ENCODE measurements at places on chromosomes 3 and 15.

DNA sequence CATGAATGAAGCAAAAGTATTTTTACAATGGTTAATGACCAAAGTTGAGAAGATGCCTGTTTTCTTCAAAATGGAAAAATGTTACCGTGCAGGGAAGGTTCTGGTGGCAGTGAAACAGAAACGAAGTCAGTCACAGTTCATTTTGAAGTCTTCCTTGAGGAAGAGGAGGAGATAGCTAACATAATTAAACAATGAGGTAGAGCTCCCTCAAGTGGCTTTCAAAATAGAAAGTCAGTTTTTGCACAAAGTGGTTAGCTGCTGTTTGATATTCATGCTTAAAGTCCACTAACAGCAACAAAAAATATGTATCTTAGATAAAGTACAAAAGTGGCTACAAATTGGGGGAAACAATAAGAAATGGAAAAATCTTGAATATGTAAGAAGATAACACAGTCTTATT, 87.3 kb downstream of the TFG start:
- no peak for DNase-seq

DNA sequence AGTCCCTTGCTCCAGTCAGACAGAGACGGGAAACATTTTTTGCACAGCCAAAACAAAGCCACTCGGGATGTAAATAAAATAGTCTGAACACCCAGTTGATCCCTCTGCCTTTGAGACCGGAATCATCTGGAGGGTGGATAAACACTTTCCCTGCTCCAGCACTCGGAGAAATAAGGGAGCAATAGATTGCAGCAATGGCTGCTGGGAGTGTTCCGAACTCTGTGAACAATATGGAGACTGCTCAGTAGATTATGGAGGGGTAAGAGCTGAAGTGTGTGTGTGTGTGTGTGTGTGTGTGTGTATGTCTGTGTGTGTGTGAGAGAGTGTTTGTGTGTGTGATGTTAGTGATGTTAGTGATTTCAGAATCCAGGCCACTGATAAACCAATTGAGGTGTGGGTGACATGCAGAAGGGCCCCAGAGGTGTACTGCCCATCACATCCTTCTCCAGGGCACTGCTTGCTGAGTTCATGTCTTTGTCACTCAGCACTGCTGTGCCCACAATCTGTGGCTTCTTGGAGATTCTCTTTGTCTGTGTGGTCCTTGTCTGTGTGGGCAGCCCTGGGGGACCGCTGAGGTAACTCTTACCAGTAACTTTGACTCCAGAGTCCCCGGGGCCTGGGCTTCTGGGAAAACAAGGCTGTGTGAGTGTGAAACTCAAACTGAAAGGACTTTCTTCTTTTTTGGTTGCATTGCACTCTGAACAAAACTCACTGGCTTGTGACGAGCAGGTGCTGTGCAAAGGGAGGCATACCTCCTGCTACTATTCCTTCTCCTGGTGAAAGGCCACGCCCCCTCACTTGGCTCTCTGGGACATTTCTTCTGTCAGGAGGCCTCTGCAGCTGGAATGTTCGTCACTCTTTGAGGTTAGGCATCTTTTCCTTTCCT, 23.0 kb downstream of the CRYGS start:
- DNase-seq: no peak

DNA sequence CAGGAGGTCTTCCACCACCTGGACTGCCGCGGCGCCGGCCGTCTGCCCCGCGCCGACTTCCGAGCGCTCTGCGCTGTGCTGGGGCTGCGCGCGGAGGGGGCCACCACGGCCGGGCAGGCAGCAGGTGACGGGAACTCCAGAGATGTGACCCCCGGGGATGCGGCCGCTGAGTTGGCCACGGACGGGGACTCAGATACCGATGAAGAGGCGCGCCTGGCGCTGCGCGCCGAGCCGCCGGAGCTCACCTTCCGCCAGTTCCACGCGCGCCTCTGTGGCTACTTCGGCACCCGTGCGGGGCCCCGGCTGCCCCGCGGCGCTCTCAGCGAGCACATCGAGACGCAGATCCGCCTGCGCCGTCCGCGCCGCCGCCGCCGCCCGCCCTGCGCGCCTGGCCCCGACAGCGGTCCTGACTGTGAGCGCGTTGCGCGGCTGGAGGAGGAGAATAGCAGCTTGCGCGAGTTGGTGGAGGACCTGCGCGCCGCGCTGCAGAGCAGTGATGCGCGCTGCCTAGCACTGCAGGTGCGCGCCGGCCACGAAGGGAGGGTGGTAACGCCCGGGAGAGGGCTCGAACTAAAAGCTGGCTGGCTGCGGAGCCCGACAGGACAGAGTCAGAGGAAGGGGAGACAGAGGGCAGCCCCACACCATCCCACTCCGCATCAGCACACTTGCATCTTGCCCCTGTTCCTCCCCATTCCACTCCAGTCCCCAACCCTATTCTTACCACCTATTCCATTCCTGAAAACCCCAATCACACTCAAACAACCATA, 885 bp downstream of the EFCC1 start:
- DNase-seq: no peak

GRCh38 chr3:49649576-49649975, 24.6 kb upstream of the APEH start:
- DNase-seq: no peak

DNA sequence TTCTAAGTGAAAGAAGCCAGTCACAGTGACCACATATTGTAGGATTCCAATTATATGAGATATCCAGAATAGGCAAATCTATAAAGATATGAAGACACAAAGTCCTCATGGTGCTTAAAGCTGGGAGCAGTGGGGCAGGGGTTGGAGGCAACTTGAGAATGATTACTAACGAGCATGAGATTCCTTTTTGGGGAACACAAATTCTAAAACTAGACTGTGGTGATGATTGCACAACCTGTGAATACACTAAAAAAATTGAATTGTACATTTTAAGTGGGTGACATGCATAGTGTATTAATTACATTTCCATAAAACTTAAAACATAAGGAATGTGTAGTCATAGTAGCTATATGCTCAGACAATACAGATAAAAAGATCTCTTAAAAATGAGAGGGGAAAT, 103.2 kb downstream of the DPH6 start:
- no peak for DNase-seq

GRCh38 chr3:47113669-47114365, 50.1 kb downstream of the SETD2 start:
- no peak for DNase-seq

DNA sequence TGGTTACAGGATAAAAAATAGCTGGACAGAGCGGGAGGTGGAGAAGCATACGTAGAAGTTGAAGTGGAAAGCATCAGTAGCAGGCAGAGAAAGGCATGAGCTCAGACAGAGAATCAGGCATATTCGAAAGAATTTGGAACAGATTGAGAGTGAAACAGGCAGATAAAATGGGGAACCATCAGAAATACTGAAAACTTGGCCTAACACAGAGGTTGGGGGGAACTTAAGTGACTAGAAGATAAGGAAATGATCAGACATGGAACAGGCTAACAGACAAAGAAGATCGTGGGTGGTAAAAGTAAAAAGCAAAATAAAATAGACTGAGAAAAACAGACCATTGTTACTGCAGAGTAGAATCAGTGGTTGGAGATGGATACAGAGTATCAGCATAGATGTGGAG, 32.9 kb downstream of the GTF2E1 start:
- DNase-seq: no peak

GRCh38 chr3:61562042-61562720, 810 bp downstream of the PTPRG start:
- DNase-seq: no peak

GRCh38 chr15:25863111-25863967, at the start of gene ATP10A:
Gene ATP10A (minus strand): TSS chr15:25863327. CDS start chr15:25863096, 231 bp downstream.
- no peak for DNase-seq

GRCh38 chr3:194518652-194519051, 31.9 kb upstream of the ATP13A3 start:
- no peak for DNase-seq

GRCh38 chr3:169288553-169288952, 375.0 kb downstream of the MECOM start:
- DNase-seq: no peak

DNA sequence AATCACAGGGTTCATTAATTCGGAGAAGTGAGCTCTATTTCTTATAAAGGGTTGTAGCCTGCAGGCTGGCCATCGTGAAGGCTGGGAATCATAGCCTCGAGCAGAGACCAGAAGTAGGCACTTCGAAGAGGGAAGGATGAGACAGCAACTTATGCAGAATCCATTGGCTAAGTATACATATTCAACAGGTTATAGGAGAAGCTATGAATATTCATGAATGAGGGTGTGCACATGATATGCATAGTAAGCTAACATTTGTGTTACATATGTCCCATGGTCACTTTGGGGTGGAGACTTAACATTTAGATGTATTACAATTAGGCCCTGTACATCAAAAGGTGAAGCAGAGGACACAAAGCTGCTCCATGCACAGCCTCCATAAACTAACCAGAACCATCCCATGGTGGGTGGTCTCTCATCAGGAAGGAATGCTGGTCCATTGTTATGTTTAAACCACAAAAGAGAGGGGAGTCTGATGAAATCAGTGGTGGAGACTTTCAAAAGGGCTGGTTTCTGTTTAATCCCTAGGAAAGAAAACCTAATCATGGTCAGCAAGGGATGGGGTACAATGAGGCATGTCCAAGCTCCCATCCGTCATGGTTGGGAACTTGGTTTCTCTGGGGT, 80.8 kb upstream of the FHIT start:
- DNase-seq: no peak

- no peak for DNase-seq
Observed at GRCh38 chr3:134339331-134339730, 34.9 kb downstream of the AMOTL2 start.

GRCh38 chr3:46709157-46709654, 8.0 kb downstream of the TMIE start:
- DNase-seq: no peak

- DNase-seq: no peak
Observed at GRCh38 chr3:184737641-184738505, 26.0 kb upstream of the MAGEF1 start.

GRCh38 chr15:56082263-56082761, 88.9 kb upstream of the NEDD4 start:
- DNase-seq: no peak

DNA sequence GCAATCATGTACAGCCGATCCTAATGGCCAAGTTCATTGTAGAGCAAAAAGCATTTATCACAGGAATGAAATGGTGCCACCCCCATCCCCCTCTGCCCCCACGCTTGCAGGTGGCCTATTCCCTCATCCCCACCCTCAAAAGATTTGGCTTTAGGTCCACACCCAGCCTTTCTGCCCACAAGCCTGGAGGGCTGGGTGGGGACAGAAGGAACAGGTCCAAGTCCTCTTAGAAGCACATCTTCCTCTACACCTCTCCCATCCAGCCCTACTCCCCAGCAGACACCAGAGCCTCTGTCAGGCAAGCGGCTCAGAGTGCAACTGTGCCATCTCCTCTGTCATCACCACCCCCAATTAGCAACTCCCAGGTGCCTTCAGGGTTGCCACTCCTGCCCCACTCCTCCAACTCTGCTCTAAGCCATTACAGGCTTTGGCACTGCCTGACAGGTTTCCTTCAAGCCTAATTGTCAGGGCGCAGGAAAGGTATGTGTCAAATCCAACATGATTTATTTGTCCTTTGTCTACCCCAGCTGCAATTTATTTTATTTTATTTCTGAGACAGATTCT, 49.4 kb downstream of the DAPK2 start:
- DNase-seq: no peak

GRCh38 chr15:36953346-36953745, 147.0 kb downstream of the MEIS2 start:
- DNase-seq: no peak

DNA sequence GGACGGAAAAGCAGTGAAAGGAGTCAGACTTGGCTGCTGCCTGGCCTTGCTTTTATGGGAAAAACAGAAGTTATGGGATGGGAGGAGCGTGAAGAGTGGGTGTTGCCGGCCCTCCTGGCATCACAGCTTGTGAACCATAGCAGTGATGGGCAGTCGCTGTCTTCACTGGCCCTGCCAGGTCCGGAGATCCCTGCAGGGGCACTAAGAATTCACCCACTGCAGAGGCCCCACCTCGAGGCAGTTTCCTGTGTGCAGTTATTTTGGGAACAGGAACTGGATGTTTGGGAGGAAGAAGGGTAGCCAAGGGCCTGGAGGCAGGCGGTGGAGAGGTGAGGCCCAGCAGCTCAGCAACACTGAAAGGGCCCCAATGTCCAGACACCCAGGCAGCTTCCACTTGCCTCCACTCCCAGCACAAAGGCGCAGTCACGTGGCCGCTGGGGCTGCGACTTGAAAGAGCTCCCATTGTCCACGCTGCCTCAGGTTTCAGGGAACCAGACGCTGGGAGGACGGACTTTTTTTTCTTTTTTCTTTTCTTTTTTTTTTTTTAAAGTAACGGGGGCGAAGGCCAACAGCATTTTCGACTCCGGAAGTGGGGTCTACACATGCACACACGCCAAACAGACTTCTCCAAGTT, 255.6 kb downstream of the ZNF621 start:
- no peak for DNase-seq

- no peak for DNase-seq
Observed at GRCh38 chr3:57078344-57078634, 17.8 kb downstream of the SPATA12 start.

- DNase-seq: no peak
Observed at GRCh38 chr3:29683018-29683993, 402.4 kb downstream of the RBMS3 start.

GRCh38 chr15:64222573-64223366, 59.9 kb upstream of the PPIB start:
- DNase-seq: no peak

DNA sequence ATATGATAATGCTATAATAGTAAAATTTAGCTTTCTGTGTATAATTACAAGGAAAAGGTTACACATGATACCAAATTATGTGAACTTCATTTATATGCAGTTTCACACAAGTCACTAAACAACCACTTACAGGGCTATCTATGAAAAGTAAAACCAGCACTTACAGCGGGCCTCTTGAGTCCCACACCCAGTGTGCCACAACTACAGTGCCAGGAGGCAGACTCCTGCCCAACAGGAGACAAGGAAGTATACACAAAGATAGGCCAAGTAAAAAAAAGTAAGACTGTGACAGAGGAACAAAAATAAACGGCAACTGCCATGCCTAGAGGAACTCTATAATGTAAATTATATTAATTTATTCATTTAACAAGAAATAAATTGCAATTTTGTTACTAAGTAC, 53.4 kb upstream of the NEK10 start:
- no peak for DNase-seq

DNA sequence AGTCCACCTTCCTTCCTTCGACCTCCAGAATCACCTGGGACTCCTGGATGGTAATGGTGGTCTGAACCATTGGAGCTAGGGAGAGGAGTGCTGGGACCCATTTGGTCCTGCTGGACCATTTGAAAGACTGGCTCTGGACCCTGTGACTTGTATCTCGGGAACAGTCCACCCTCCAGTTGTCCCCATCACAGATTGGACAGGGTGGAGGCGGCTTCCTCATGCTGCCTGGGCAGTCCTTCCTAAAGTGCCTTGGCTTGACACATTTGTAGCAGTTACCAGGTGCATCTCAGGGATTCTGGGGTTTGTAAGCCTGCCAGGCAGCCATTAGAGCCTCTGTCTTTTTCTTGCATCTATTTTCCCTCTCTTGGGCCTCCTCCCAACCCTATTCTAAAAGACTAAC, 758.1 kb downstream of the NAALADL2 start:
- no peak for DNase-seq

Measured in T-helper 17 cell (primary cell).